ENCODE measurements at places on chromosomes 11 and 22.

- peak; percentile 64 for DNase-seq
Measured at GRCh38 chr11:101866619-101867491, 48.0 kb upstream of the CEP126 start.

DNA sequence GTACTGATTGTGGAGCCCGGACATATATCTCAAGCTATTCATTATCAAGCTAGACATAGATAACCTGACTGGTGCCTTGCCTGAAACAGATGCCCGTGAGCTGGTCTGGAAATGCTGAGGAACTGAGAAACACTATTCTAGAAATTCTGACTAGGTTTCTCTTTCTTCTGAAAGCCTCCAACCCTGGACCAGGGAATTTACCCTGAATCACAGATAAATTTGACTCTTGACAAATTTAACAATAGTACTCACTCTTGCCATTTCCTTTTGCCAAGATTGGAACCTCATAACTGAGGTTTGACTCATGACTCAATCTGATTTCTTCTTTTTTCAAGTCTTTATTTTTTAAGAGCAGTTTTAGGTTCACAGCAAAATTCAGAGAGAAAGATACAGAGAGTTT, 189.6 kb upstream of the SYN3 start:
- DNase-seq: no peak

DNA sequence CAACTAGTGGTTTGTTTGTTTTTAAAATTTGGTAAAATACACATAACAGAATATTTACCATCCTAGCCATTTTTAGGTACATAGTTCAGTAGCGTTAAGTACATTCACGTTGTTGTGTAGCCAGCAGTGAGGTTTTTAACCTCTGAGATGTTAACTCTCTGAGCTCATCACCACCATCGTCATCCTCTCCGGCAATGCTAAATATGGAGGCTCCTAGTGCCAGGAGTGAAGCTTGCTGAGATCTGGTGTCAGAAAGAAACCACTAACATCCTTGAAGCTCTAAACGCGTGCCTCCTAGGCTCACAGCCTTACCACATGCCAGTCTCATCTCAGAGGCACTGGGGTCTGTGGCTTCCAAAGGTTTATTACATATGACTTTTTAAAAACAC, 330.2 kb upstream of the B3GAT1 start:
- no peak for DNase-seq

GRCh38 chr22:50422961-50423815, 51.6 kb downstream of the SBF1 start:
- DNase-seq: peak; percentile 3

DNA sequence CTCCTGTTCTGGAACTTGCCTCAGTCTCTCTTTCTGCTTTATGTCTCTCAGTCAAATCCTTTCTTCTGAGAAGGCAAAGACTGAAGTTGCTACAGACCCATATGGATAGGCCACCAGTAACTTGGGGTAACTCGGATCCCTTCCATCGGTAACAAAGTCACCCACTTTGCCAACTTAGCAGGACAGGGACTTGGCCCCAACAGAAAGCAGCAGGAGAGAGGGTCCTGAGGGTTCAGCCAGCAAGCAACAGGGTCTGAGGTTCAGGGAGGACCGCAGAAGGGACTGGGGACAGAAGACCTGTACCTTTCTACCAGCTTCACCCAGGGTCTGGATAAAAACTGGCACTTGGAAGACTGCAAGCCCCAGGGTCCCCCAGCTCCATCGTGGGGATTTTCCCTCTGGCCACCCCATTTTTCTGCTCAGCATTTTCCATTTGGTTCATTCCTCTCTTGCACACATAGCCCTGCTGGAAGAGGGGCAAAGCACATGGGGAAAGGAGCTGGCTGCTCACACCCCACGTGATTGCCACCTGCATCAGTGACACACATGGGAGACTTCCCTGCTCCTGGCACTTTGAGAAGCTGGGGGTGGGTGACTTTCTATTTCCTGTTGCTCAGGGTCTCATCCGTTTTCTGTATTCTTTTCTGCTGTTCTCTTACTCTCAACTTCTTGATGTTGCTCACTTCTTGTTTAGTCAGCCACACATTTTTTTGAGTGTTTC, 34.6 kb upstream of the GNAZ start:
- no peak for DNase-seq

- no peak for DNase-seq
Measured at GRCh38 chr11:17351172-17351509, 459 bp upstream of the NCR3LG1 start.

GRCh38 chr11:120128392-120129119, 9.4 kb downstream of the TRIM29 start:
- DNase-seq: peak; percentile 80

DNA sequence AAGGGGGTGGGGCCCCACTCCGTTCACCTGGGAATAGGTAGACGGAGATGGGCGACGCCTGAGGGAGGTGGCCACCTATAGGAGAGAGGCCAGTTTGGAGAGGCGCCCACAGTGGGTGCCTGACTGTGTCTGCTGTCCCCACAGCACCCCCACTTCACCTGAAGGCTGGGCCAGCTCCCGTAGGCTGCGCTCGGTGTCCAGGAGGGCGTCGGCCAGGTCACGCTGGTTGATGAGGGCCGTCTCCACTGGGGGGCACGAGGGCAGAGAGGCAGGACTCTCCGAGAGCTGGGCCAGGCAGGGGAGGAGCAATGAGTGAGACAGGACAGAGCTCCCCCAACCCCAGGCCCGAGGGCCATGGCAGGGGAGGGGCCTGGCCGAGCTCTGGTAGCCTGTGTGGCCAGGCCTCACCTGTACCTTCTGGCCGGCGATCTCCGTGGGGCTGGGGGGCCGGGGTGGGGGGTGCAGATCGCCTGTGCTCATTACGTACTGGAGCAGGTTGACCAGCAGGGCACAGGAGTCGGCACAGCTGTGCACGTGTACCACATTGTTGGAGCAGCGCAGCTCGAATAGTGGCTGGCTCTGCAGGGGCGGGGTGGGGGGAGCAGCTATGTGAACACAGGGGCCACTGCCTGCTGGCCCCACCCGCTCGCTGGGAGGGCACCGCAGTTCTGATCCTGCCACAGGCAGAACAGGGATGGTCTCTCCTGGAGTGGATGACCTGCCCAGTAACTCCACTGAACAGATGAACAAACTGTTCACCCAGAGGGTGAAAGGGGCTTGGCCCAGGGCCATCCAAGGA, 14.7 kb downstream of the ATG2A start:
- no peak for DNase-seq

GRCh38 chr11:119284344-119285157, 32.4 kb downstream of the MCAM start:
- peak; percentile 28 for DNase-seq

DNA sequence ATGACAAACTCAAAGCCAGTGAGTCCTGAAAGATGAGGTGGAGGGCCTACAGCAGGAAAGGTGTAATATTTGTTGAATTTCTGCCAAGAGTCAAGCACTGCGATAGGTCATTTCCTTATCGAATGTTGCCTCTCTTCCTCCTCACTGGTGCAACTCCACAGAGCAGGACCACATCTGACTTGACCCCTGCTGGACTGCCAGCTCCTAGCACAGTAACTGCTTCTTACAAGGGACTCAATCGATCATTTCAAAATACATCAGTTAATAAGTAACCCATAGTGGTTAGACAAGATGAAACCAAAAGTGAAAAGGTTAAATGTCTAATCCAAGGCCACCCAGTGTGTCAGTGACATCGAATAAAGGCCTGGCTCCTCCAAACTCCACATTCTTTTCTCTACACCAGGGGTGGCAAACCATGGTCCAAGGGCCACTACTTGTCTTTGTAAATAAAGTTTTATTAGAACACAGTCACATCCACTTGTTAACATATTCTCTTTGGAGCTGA, 98.5 kb upstream of the CSNK2A3 start:
- no peak for DNase-seq

GRCh38 chr11:7021318-7021717, 1.0 kb downstream of the NLRP14 start:
- no peak for DNase-seq

DNA sequence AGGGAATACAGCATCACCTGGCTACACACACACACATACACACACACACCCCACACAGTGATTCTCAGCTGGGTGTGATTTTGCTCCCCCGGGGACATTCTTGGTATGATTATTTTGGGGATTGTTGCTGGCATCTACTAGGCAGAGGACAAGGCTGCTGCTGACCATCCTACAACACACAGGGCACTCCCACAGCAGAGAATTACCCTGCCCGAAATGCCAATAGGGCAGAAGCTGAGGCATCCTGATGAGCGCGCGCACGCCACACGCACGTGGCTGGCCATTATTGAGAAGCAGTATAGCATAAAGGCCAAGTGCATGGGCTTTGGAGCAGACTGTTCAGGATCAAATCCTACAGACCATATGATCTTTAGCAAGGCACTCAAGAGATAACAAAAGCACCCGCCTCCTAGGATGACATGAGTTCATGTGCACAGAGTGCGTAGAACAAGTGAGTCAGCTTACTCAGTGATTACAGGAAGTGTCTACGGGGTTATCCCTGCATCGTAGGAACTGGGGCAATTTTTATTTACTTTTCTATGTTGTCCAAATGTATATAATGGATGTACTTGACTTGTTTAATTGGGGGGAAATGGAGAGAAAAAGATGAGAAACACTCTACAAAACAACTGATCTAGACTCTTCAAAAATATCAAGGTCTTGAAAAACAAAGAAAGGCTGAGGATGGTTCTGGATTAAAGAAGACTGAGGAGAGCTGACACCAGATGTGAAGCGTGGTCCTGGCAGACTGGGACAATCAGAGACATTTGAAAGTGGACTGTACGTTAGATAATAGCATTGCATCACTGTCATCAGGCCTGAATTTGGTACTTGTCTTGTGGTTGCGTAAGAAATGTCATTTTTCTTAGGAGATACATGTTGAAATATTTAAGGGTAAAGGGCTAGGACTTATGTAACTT, 7.2 kb upstream of the EHD1 start:
- peak; percentile 85 for DNase-seq

DNA sequence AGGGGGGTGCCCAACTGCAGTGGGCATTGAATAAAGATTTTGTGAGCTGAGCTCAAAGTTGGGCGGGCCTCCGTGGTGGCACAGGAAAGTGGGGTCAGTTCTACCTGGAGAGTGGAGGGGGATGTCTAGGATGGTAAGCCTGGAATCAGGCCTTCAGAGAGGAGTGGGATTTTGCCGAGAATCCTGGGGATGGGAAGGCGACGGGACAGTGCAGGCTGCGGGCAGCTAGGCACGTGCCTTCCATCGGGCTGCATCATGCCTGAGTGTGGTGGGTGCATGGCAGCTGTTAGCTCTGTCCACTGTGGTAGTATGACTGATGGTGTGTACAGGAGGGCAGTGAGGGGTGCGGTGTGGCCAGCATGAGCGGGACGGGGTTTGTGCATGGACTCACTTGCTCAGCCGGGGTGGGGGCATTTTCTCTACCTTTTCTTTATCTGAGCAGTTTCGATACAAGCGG, 3.6 kb downstream of the SHANK3 start:
- no peak for DNase-seq

- DNase-seq: no peak
Measured at GRCh38 chr22:44628835-44629234, 73.2 kb upstream of the PRR5 start.

DNA sequence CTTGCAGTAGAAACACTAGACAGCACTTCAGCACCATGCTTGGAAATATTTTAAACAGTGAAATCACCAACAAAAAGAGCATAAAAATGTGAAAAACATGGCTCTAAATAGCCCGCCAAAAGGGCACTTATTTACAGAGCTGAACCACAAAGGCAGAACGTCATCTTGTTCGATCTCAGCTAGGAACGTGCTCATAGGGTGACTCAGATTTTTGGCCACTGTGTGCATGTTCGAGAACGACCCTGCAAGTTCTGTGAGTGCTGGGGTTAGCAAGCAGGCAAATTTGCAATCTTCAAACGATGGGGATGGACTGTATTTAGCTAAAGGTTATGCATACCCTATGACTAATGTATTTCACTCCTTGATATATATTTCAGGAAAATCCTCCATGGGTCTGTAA, 30.6 kb downstream of the OR2AT4 start:
- no peak for DNase-seq

GRCh38 chr11:74015919-74016684, 7.2 kb upstream of the UCP3 start:
- no peak for DNase-seq

DNA sequence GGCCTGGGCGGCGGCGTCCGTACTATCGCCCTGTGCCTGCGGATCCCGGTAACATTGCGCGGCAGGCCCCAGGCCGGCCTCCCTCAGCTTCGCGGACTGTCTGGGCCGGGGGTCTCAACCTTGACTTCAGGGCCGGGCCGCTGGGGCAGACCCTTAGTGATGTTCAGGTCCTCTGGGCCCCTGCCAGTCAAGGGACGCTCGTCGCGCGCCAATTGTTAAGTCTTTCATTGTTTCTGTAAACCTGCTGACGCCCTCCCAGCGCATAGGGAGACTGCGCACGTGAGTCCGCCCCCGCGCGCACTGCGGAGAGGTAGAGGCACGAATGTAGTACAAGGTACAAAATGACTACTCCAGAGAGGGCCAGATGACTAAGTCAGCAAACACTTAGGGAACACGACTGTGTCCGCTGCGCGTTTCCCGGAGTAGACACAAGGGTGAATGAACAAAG, 451 bp upstream of the HDHD5 start:
- DNase-seq: peak; percentile 78

DNA sequence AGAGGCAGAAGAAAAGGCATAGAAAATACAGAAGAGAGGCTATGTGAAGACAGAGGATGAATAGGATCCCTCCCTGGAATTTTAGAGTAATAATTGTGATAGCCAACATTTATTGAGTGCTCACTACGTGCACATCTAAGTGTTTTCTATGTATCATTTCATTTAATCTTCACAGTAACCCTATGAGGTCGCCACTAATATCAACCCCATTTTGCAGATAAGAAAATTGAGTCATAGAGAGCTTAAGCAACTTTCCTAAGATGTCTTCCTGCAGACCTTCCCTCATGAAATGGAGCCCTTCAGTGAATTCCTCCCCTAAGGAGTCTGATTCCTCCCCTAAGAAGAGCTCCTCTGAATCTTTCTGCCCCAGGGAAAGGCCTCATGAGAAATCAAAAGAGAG, 38.1 kb downstream of the RRP8 start:
- no peak for DNase-seq

GRCh38 chr22:22945195-22945594, 57.6 kb downstream of the IGLL5 start:
- DNase-seq: no peak

- peak; percentile 51 for DNase-seq
Measured at GRCh38 chr11:102807921-102808320, 10.0 kb upstream of the MMP1 start.

DNA sequence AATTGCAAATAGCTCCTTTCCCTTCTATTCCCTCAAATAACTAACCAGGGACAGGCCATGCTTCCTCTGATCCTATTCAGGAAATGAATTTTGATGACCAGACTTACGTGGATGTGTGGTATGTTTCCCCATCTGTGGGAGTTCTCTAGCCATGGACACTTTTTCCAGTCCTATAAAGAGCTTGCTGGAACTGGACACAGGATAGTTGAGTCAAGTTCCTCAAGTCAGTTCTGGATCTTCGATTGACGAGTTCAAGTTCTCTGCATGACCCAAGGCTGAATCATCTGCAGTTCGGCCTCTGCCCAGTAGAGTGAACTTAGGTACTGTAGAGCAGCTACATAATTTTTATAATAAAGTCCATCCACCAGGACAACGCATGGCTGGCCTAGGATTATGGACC, 52.7 kb upstream of the CCND1 start:
- DNase-seq: no peak

- DNase-seq: no peak
Measured at GRCh38 chr11:98561877-98562395, 458.8 kb upstream of the CNTN5 start.

Measured in hepatocyte (in vitro differentiated cells).